GM10248 (cell line): ENCODE measurements at places on chromosomes 16 and 17.
A peak's percentile ranks its signal among the peaks of the same experiment; 100 is the strongest.

DNA sequence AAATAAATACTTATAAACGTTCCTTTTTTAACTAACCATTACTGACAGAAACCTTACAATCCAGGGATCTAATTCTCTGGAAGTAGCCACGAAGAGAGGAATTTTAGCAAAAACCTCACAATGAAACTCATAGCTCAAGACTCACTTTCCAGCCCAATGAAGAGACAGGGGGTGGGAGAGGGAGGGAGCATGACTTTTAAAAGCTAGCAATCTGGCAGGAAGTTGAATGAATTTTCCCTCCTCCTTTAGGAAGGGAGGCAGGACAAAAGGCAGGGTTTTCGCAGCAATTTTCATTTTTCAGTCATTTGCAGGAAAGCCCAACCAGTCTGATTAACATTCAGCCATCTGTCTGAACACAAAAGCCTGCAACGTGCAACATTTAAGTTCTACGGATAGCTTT is 381.5 kb upstream of the PSMD7 start:
- no peak for DNase-seq

GRCh38 chr17:55090079-55090492 is 121.5 kb downstream of the STXBP4 start:
- DNase-seq: peak; percentile 36

DNA sequence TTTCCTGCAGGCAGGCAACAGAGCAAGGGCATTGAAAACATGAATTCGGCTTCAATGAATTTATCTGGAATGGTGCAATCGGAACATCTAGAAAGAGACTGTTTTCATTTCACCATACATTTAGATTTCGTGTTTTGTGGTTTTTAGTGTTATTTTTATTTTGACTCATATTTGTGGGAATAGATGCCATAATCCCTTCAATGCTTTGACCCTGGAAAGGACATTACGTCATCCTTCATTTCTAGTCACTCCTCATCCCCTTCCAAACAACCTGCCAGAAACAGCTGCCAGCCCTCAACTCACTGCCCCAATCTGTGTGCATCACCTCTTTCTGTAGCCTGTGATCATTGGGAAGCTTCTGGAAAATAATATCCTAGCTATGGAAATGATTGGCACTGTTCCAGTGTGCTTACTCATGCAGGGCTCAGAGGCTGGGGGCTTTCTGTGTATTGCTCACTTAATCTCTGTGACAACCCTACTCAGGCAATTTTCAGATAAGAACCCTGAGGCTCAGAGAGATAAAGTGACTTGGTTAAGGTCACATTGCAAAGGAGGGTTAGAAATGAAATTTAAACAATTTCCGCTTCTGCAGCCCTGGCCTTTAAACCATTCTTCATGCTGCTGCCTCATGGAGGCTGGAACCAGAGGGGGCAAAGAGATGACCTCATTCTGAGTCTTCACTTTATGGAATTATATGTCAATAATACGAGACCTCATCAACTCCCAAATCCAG is 9.5 kb upstream of the KSR1 start:
- no peak for DNase-seq

- DNase-seq: no peak
These were observed 24.0 kb downstream of the LIMD2 start for GRCh38 chr17:63675607-63676546.

- no peak for DNase-seq
These were observed 29.8 kb downstream of the WSB1 start for GRCh38 chr17:27323538-27324215.

DNA sequence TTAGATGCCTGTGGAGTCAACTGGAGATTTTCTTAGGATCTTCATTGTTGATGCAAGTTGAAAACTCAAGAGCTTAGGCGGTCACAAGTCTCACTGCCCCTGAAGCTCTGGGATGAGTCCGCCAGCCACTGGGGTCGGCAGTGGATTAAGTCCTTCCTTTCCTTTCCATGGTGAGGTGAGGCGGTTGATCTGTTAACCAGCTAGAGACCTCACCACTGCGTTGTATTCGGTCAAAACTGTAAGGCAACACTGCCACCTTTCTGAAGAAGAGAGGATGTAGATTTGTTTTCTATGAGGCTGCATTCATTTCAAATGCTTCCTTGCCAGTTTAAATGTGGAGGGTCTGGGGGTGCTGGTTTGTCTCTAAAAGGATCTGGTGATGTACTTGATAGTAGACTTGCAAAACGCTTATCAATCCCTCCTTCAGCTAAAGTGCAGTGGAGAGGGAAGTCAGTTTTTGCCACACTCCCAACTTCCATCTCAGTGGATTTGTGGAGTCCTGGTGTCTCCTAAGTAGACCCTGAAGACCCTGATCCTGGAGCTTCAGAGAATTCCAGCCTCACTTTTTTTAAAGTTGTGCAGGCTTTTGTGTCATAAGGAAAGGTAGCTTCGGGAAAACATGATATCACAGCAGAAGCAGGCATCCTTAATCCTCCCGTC is 1.7 kb downstream of the MYOCD start:
- peak; percentile 32 for DNase-seq
